ENCODE measurements at places on chromosomes 3 and 15.

DNA sequence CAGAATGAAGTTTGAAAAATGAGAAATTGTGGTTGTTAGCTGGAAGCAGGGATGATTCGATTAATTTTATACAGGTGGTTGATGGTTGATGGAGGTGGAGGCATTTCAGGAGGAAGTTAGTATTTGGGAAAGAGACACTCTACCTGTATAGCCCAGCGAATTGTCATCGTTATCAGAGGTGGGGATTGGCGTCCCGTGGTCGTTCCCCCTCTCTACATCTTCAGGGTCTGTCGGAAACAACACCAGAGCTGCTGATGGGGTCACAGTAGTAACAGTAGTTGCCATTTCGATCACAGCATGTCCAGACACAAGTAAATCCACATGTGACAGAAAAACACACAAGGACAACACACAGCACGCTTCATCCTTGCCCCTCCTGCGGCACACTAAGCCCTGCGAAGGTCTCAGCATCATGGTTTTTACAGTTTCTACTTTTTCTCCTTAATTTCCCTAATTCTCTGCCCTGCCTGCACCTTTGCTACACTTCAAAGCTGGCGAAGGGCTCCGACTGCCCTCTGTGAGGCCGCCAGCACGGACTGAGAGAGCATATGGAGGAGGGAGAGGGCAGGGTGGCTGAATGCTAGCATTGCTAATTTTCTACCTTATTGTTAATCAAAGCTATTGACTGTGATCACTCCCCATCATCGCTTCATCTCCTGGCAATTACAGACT is 642.3 kb downstream of the ROBO1 start:
- DNase-seq = no peak

GRCh38 chr3:35946121-35946853 is 307.0 kb downstream of the ARPP21 start:
- DNase-seq = no peak

- DNase-seq = no peak
Observed at GRCh38 chr3:61443886-61444285, 117.5 kb upstream of the PTPRG start.

GRCh38 chr15:48559285-48559684 is 86.2 kb downstream of the FBN1 start:
- no peak for DNase-seq

DNA sequence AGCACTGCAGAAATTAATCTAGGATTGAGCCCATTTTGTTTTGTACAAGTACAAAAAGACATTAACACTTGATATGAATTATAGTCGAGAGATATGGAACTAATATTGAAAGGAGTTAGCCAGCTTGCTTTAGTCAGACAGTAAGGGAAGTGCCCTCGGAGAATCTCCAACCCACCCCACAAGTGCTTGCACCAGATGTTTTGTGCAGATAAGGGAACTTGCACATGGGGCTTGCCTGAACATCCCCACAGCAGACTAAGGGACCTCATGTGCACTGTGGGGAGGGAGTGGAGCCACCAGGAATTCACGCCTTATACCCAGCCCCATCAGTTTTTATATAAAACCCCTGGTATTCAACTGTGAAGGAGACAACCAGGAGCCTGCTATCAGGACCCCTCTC is 122.3 kb downstream of the EFHB start:
- no peak for DNase-seq
